Activated T-helper 9 cell treated with anti-CD3 and anti-CD28 coated beads, Interleukin-2, amount 50 U/mL, for 16 hours (primary cell): ENCODE measurements at places on chromosomes 3 and 15.

DNA sequence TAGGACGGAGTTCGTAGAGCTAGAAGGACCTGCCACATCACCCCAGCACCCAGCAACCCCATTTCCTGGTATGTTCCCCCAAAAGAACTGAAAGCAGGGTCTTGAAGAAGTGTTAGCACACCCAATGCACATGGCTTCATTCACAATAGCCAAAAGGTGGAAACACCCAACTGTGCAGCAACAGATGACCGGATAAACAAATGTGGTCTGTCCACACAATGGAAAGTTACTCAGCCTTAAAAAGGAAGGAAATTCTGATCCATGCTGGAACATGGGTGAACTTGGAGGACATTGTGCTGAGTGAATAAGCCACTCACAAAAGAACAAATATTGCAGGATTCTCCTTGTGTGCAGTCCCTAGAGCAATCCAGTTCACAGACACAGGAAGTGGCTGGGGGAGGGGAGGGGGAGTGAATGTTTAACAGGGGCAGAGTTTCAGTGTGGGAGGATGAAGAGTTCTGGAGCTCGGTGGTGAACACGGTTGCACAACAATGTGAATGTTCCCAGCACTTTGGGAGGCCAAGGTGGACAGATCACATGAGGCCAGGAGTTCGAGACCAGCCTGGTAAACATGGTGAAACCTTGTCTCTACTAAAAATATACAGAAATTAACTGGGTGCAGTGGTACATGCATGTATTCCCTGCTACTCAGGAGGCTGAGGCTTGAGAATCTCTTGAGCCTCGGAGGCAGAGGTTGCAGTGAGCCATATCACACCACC is 157.5 kb downstream of the NUP210 start:
- no peak for DNase-seq

DNA sequence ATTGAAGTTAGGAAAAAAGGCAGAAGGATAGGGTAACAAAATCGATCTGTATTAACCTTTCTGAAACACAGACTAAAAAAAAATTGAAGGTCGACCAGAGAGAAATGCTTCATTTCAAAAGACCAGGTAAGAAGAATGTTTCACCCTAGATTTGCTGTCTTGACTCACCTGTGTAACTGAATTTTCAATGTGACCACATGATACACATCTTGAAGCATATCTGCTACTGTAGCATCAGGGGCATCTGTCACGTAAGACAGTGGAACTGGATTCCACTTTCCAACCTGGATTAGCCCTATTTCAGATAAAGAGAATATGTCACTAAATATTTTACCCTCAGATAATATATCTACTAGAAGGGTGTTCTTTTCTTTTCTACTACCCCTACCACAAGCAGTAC is 9.3 kb downstream of the SATB1 start:
- no peak for DNase-seq

DNA sequence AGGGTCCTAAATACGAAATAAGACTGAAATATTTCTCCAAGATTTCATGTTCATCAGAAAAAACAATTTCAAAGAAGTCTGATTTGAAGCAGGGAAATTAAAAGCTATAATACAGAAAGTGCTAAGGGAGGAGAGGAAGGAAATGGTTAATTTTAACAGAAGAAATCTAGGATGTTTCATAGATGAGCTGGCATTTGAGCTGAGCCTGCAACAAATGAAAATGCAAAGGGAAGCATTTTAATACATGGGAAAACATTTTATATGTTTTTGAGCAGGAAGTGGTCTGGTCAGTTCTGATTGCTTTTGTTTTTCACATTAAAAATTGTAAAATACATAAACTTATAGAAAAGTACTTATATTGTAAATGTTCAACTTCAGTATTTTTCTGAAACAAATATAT is 17.2 kb upstream of the RAP2B start:
- no peak for DNase-seq

DNA sequence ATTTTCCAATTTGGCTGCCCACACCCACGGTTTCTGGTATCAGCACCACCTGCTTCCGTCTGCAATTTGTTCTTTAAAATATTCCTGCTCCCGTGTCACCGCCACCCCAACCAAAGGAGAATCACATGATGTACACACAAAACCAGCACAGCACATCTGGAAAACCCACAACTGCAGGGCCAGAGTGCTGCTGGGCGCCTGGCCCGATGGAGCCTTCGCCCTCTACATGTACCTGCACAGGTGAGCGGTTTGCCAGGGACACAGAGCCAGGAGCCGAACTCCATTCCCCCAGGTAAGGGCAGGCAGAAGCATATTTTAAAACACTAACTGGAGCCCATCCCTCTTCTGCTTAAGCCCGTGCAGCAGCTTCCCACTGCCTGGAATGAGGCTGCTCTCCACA is 75.6 kb downstream of the ADAMTS17 start:
- DNase-seq: no peak

DNA sequence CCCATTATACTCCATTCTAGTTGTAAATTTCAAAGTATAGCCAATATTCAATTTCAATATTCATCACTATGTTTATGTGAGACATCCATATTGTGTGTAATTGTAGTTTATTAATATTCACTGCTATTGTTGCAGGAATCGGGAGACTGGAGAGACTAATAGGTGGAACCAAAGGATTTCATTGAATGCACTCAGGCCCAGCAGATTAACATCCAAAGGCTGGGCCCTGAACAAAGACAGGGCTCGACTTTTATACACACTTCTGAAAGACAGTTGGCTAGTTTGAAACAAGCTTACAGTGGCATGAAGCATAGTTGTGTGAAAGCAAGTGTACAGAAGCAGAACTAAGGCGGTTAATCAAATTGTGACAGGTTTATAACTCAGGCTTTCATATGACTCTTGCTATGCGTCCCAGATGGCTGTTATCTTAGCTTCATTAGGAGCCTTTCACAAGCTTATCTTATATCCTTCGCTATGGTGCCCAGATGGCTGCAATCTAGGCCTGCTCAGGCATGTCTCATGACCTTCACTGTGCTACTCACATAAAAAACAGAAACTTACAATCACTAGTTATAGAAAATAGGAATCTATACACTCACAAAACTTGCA is 1038.8 kb upstream of the EPHA6 start:
- DNase-seq: no peak

DNA sequence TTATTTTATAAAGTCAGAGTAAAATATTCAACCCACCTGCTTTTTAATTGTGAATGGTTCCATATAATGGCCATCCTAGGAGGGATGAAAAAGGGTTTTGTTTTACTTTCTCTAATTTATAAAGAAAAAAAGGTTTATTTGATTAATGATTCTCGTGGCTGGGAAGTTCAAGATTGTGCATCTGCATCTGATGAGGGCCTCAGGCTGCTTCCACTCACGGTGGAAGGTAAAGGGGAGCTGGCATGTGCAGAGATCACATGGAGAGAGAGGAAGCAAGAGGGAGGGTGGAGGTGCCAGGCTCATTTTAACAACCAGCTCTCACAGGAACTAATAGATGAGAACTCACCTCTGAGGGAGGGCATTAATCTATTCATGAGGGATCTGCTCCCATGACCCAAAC is 27.7 kb upstream of the TRA2B start:
- DNase-seq: no peak

DNA sequence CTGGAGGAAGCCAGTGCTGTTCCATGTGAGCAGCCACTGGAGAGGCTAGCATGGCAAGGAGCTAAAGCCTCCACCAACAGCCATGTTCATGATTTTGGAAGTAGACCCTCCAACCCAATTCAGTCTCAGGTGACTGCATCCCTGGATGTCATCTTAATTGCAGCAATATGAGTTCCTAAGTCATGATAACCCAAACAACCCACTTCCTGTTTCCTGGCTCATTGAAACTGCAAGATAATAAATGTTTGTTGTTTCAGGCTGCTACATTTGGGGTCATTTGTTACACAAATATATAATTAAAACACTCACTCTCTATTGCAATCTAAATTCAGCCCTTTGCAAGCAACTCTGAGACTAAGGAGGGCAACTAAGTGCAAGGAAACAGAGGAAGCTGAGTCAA is 62.4 kb upstream of the SLC24A5 start:
- DNase-seq: no peak

DNA sequence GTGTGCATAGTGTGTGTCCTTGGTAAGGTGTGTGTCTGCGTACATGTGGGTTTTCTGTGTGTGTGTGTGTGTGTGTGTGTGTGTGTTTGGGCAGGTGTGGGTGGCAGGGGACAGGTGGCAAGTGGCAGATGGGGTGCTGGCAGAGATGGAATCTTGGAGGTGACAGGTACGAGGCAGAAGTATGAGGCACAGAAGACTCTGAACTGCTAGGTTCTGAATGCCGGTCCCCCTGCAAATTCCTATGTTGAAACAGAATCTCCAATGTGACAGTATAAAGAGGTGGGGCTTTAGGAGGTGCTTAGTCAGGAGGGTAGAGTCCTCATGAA is 29.8 kb downstream of the SRPRB start:
- no peak for DNase-seq

- no peak for DNase-seq
These were observed 49.5 kb downstream of the MYLK start for GRCh38 chr3:123834631-123835030.

GRCh38 chr3:57700737-57701136 is 7.9 kb upstream of the DENND6A start:
- DNase-seq: no peak

DNA sequence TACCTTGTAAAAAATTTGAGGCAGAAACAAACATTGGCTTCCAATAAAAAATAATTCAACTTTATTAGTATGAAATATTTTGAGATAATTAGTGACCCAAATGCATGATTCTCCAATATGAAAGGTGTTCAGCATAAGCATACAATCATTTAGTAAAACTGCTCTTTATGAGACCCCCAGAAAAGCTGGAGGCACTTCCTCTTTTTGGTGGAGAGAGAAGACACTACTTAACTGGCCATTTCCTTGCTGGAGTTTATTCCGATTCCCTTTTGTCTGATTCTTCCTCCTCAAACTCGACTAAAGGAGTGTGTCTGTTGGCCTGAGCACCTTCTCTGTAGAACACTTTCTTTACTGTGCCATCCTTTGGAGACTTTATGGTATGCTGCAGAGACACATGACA is 34.8 kb upstream of the DCUN1D1 start:
- no peak for DNase-seq

DNA sequence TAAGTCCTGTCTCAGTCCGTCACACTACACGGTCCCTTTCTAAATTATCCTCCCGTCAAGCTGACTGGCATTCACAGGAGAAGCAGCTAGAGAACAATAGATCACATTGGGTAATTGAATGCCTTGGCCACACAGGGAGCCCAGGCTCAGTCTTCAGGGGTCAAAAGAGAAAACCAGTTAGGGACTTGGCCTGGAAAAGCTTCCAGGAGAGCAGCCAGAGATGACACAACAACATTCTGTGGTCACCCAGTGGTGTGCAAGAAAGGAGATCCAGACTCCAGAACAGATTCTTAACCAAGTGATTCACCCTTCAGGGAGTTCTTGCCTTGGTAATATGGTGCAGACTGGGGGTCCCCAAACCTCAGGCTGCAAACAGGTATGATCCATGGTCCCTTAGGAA is 15.9 kb downstream of the ARHGAP31 start:
- DNase-seq: no peak

GRCh38 chr3:129502641-129503408 is 25.6 kb upstream of the RHO start:
- no peak for DNase-seq

- DNase-seq: no peak
These were observed 43.5 kb upstream of the CTNNB1 start for GRCh38 chr3:41155834-41156233.

DNA sequence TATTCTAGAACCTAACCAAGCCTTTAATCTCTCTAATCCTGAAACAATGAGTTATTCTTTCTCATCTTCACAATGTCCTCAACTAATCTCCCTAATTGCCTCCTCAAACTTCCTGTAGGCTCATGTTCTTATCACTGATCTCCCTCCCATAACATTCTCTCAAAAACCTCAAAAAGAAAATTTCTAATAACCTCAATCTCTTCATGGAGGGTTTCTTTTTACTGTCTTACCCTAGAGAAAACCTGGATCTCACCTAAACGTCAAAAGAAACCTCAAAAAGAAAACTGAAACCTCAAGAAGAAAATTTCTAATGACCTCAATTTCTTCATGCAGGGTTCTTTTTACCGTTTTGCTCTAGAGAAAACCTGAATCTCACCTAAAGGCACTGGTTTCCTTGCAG is 150.2 kb downstream of the GSK3B start:
- no peak for DNase-seq

GRCh38 chr3:119796785-119797184 is 14.9 kb downstream of the NR1I2 start:
- DNase-seq: no peak

DNA sequence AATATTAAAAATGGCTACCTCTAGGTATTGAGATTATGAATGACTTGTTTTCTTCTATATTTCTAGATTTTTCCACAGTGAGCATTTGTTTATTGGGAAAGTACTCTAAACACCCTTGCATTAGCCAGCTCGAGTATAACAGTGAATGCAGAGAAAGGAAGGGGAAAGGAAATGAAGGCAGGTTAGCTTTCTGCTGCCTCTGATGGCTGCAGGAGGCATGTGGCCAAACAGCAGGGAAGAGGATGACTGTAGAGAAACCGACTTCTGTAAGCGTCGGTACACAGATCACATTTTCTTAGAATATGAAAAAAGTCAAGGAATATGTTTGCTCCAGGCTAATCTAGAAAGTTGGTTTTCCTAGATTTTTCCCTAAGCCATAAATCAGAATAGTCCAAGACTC is 19.8 kb downstream of the GNB5 start:
- DNase-seq: no peak

DNA sequence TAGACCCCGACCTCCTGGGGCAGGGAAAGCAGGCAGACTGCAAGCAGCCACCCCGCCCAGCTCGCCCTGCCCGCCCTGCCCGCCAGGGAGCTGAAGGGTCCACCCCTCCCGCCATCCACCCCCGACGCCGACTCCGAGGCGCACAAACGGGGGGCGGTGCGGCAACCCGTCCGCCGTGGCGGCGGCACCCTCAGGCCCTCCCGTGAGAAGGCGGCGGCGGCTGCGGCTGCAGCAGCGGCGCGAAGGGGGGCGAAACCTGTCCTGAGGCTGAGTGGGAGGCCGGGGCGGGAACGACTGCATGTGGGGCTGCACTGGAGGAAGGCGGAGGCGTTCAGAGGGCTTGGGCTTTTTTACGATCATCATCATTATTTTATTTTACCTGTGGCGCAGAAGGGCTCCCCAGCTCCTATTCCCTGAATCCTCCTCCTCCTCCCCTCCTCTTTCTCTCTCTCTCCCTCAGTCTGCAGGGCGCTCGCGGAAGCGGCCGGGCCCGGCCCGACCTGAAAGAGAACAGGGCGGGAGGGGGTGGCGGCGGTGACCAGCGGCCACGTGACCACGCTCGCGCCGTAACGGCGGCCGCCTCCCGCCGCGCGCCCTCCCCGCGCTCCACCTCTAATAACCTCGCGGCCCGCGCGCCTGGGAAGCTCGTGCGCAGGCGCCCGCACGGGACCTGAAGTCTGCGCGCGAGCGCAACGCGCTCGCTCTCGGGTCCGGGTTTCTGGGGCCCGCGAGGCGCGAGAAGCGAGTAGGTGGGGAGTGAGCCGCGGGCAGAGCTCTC is at the start of gene TBC1D5:
Gene TBC1D5, minus strand, starts transcription at position 530 of the 778 bp plus-strand sequence. CDS start 234,061 bp downstream, outside the sequence.
- peak; percentile 87 for DNase-seq

DNA sequence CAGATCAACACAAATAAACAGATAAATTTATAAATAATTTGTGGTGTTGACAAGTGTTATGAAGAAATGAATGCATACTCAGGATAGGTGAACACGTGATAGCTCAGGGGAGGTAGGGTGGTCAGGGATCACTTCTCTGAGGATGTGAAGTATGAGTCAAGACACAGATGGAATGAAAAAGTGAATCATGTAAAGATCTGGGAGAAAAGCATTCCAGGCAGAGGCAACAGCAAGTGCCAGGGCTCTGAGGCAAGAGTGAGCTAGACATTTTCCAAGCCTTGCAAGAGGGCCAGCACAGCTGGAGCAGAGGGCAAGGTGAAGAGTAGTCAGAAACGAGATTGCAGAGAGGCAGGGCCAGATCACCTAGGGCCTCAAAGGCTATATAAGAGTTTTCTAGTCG is 177.8 kb downstream of the WNT5A start:
- no peak for DNase-seq
